ENCODE measurements at places on chromosomes 12 and 14. TPM values are rescaled to one million over a fixed set of nuclear protein-coding genes. Genes with fewer than 3 reads are reported as not detected.

- DNase-seq = peak; percentile 51
Measured at GRCh38 chr12:53476769-53477209, 22.5 kb downstream of the MAP3K12 start.

GRCh38 chr14:74984236-74985027, 18.3 kb upstream of the EIF2B2 start:
- DNase-seq = no peak

GRCh38 chr12:62839869-62840660, 94.9 kb downstream of the PPM1H start:
- no peak for DNase-seq

DNA sequence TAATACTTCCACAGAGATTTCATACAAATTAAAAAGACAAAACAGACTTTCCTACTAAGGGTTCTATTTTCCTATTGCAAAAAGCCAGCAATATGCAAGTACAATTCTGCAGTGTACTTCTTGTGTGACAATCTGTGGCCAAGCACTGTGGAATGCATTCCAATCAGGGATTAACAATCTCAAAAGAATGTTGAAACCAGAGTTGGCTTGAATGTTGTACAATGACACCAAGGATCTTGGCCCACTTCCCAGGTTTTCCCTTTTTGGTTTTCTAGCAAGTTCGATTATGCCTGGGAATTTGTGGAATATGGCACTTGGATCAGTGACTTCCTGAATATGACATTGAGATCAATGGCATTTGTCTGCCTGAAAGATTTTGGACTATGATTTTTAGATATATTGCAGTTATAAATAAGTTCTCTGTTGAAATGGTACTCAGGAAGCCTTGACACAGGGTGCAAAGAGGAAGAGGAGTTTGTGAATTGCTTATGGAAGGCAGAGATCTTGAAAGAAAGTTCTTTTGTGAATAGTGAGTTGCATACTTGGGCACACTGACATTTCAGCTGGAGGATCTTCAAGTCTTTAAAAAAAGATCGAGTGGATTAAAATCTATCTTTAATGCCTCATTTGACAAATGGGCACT, 81.4 kb upstream of the FERMT2 start:
- DNase-seq = peak; percentile 87

GRCh38 chr12:27400856-27401354, 45.6 kb upstream of the SMCO2 start:
- DNase-seq = no peak

GRCh38 chr12:66629138-66629870, 49.6 kb downstream of the GRIP1 start:
- no peak for DNase-seq

GRCh38 chr14:21476523-21476924, 235 bp downstream of the RAB2B start:
- no peak for DNase-seq

GRCh38 chr14:103634156-103634555, 5.1 kb downstream of the KLC1 start:
- no peak for DNase-seq

DNA sequence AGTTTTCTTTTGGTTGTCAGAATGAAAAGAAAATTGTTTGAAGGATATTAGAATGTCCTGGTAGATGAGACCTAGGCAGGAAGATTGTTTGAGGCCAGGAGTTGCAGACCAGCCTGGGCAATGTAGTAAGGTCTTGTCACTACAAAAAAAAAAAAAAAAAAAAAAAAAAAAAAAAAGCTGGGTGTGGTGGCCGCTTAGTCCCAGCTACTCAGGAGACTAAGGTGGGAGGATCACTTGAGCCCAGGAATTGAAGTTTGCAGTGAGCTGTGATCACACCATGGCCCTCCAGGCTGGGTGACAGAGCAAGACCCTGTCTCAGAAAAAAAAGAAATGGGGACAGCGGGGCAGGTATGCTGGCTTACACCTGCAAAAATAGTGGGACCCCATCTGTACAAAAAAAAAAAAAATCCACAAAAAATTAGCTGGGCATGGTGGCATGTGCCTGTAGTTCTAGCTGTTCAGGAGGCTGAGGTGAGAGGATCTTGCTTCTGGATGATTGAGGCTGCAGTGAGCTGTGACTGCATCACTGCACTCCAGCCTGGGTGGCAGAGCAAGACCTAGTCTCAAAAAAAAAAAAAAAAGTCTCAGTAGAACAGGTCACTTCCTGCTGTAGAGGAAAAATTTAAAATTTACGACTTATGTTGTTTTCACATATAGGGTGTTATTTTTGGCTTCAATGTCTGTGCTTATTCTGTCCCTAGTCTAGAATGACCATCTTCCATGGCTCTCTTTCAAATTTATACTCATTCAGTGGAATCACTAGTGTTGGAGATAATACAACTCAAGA, 70.7 kb downstream of the PPHLN1 start:
- DNase-seq = no peak

DNA sequence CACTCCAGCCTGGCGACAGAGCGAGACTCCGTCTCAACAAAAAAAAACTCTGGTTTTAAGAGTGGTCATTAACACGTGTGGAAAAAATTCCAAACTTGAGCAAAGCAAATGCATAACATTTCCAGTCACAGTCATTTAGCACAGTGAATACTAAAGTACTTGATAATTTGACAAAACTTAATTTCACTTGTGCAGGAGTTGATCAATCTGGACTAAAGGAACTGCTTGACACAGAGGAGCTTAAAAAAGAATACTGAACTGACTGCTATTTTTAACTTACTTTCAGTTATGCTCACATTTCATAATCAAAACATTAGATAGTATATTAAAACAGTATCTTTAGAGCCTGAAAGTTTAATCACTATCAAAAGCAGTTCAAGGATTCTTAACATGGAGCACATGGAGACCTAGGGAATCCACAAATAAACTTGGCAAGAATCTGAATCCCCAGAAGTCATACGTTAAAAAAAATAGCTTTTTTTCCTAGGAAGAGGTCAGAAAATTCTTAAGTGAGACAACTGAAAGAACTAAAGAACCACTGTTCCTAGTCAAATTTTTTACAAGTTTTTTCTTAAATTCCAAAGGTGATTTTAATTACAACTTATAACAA, 7.4 kb downstream of the UBE2N start:
- no peak for DNase-seq

DNA sequence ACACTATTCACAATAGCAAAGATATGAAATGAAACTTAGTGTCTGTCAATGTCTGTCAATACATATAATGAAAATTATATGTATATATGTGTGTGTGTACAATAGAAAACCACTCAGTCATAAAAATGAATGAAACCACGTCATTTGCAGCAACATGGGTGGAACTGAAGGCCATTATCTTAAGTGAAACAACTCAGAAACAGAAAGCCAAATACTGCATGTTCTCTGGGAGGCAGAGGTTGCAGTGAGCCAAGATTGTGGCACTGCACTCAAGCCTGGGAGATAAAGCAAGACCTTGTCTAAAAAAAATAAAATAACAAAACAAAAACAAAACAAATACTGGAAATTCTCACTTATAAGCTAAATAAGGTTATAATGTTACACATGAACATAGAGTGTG, 16.7 kb upstream of the E2F7 start:
- no peak for DNase-seq

DNA sequence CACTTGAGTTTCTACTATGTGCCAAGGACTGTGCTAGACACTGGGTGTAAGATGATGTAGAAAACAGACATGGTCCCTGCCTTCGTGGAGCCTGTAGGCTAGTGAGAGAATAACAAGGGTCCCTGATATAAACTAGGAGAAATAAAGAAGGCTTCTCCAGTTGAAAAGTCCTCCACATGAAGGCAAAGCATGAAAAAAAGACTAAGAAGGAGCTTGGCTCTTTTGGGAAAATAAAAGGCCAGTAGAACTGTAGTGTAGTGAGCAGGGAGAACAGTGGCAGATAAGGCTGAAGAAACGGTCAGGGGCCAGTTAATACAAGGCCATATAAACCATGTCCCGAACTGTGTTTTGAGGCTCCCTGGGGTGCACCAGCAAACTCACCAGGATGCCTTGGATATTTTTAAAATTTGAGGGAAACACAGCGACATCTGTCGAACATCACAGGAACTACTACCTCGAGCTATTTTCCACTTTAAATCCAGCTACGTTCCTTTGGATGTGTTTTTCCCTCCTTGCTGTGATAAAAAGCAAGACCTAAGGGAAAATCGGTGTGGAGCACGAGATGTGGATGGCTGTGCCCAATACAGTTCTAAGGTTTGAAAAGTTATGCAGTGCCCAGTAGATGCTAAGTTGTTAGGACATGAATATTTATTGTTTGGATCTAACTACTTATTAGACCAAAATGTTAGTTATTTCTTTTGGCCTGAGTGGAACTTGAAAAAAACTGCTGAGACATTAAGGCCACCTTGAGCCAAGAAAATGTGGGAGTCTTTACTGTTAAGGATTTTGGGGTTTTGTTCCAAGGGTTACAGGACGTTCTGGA, 8.5 kb upstream of the CFL2 start:
- peak; percentile 71 for DNase-seq

DNA sequence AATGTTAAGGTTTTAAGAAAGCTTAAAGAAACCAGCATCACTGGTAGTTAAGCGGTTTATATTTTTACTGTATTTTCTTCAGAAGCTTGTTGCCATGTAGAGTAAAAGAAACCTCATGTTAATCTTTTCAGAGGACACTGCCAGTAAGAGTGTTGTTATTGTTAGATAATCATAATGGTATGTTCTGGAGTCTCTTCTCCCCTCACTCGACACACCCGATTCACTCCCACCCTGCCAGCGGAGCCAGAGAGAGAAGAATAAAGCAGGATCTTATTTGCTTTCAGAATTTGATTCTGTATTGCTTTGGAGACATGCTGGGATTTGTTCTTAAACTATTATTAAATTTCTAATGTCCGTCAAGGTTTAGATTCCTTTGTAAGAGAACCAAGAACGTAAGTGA, 113.7 kb downstream of the SAMD4A start:
- no peak for DNase-seq

DNA sequence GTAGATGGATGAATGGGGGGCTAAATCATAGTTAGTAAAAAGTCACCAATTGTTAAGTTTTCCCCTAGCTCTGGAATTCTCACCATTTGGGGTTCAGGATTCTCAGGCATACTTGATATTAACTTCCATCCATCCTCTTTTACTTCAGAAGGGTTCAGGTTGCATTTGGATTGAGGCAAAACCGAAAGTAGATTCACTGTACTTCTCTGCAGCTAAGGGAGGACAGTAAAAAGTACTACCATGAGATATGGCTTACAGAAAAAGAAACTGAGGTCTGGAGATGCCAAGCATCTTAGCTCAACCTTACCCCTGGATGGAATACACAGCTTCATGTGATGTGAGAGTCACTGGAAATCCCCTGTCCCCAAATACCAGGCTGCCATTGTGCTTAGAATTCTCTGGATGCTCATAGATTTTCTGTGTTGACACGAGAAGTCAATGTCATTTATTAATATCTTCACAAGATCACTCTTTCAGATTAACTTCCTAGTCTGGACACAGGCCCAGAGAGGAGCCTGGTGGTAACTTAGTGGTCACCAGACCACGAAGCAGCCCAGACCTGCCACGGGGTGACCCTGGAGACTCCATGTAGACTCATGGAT, 87.1 kb downstream of the SSPN start:
- no peak for DNase-seq

- peak; percentile 75 for DNase-seq
Measured at GRCh38 chr12:91349476-91349875, 166.9 kb upstream of the DCN start.

- DNase-seq = peak; percentile 5
Measured at GRCh38 chr12:78580296-78580695, 284.3 kb upstream of the SYT1 start.

DNA sequence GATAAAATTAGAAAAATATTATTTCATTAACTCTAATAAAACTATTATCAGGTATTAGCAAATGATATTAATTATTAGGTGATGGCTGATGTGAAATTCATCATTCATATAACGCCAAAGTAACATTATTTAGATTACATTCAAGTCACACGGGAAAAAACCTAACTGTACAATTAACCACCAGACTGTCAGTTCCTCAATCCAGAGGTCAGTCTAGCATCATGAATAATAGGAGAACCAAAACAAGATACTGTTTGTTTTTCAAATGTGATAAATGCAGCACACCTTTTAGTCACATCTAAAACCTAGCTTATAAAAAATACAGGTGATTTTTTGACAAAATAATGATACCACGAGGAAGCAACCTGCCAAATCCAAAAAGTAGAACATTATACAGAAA, 19.6 kb downstream of the SENP1 start:
- DNase-seq = no peak

DNA sequence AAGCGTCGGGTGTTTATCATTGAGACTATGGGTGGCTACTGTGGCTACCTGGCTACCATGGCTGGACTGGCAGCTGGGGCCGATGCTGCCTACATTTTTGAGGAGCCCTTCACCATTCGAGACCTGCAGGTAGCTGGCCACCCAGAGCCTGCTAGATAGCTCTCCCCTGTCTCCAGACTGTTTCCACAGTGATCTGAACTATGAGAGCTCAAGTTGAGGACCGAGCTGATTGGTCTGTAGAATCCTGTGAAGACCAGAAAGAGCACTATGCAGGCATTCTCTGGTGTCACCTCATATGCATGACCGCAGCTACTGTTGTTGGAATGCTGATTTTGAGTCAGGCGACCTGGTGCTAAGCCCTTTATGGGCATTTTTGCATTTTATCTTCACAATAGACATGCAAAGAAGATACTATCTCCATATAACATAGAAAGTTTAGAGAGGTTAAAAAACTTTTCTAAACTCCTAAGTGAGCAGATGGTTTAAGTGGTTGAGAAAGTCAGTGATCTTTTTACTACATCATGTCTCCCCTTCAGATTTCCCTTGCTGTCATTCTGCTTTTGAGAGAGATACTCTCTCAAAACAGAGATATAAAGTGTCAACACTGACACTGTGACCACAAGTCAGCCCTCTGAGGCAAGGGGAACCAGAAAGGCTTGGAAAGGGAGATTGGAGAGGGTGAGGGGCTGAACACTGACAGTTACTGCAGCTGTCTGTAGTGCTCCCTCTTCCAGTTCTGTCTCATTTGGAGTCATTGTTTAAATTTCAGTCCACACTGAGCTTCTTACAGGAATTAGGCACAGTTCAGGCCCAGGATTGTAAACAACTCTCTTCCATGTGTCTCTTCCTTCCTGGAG, 14.3 kb downstream of the ASB8 start:
- no peak for DNase-seq

GRCh38 chr12:40325349-40325960, 100.7 kb downstream of the LRRK2 start:
- DNase-seq = peak; percentile 20

GRCh38 chr12:15982071-15982470, 70.9 kb downstream of the DERA start:
- no peak for DNase-seq

DNA sequence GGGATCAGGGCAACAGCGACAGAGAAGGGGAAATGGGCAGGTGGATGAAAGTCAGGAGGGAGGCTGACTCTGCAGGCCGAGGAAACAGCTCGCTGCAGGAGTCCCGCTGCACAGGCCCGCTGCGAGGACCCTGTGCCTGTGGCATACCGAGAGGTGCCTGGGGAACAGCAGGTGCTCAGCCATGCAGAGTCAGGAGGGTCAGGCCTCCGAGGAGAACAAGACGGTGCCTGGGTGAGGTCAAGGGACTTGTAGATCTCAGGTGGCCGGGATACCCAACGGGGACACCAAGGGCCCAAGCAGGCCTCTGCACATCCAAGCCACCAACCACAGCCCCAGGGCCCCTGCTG, 67.5 kb downstream of the NCOR2 start:
- no peak for DNase-seq

Gene ALDH2
- total RNA-seq = 5.8 TPM

Gene RERG
- total RNA-seq = 3.0 TPM

Gene NAV3
- 53.3 TPM for total RNA-seq

Gene SLC38A6
- total RNA-seq = 52.4 TPM

Gene GALNT4
- 6.4 TPM for total RNA-seq

Gene RTL1
- not detected for total RNA-seq

Gene DPY19L2
- total RNA-seq = 8.5 TPM

Gene PLEKHG7
- not detected for total RNA-seq

All from LHCN-M2 (cell line).